ENCODE measurements at places on chromosomes 7 and 10.

- DNase-seq: no peak
Measured at GRCh38 chr7:87483131-87483530, 7.7 kb upstream of the ABCB4 start.

- DNase-seq: no peak
Measured at GRCh38 chr10:27525819-27526218, 21.7 kb downstream of the RAB18 start.

- DNase-seq: no peak
Measured at GRCh38 chr7:120944826-120945562, 5.6 kb upstream of the ING3 start.

DNA sequence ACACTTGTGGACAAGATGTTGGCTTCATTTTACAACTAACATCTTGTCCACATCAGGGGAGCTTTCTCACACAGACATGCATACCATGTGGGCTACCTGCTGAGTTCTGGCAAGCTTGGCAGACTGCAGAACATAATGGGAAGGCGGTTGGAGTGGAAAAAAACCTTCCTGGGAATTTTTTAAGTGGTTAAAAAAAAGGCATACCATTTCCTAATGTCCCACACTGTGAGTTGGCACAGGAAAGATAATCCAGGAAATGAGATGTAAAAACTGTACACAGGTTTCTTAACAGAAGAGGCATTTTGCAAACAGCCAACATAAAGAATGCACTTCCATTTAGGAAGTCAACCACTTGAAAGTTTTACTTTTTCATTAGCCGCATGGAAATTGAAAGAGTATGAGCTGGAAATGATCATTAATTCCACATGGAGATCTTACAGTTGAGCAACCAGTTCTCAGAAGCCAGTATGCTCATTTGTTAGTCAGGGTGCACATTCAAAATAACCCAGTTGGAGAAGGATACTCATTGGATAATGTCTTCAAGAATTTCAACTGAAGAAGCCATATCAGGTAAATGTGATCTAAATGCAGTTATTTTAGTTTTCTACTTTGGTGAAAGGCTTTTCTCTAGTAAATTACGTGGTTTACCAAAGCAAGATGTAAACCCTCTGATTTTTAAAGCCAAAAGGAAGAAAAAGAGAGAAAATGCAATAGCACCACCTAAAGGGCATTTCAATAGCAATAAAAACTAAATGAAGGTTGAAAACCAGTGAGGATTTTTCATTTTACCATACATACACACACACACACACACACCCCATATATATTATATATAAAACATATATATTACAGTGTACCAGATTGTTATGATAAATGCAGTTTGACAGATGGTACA is 194.0 kb downstream of the TAX1BP1 start:
- DNase-seq: no peak

DNA sequence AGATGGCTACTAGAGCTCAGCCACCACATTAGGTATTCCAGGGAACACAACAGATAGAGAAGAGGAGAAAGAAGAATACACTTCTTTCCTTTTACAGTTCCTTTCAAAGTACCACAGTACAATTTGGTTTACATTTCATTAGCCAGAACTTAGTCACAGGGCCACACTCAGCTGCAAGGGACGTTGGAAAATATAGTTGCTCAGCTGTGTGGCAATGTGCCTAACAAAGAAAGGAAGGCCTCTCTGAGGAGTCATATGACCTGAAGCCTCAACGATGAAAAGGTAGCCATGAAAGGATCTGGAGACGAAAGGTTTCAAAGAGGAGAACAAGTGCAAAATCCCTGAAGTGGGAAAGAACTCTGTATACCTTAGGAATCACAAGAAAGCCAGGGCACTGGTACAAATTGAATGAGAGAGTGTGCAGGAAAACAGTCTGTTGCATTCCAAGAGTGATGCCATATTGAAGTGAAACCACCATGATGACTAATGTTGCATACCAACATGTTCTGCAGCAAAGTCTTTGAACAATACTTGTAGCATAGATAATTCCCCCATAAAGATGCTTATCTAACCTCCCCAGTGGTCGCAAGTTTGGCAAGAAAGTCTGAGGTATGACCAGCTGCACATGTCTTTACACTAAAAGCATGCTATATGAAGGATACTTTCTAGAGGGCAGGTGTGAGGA is 278.9 kb downstream of the HPSE2 start:
- DNase-seq: no peak

- no peak for DNase-seq
Measured at GRCh38 chr10:50563906-50564305, 59.9 kb downstream of the SGMS1 start.

DNA sequence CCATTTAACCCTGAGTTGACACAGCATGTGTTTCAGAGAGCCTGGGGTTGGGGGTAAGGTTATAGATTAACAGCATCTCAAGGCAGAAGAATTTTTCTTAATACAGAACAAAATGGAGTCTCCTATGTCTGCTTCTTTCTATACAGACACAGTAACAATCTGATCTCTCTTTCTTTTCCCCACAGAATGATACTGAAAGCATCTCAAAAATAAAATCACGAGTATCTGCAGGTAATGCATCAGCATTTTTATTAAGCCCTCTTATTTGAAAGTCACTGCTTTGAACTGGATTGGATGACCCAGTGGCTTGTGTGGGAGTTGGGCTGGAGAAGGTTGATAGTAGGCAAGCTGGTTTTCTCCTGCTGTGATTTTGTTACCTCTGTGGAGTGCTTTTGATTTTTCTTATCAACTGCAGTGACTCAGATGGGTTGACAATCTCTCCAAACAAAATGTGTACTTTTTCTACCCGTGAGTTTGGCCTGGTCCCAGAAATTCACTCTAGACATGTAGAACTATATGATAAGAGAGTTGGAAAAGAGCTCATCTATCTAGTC is 253.5 kb upstream of the PRKCQ start:
- DNase-seq: no peak

- DNase-seq: no peak
Measured at GRCh38 chr7:26185844-26186180, 14.7 kb downstream of the HNRNPA2B1 start.

DNA sequence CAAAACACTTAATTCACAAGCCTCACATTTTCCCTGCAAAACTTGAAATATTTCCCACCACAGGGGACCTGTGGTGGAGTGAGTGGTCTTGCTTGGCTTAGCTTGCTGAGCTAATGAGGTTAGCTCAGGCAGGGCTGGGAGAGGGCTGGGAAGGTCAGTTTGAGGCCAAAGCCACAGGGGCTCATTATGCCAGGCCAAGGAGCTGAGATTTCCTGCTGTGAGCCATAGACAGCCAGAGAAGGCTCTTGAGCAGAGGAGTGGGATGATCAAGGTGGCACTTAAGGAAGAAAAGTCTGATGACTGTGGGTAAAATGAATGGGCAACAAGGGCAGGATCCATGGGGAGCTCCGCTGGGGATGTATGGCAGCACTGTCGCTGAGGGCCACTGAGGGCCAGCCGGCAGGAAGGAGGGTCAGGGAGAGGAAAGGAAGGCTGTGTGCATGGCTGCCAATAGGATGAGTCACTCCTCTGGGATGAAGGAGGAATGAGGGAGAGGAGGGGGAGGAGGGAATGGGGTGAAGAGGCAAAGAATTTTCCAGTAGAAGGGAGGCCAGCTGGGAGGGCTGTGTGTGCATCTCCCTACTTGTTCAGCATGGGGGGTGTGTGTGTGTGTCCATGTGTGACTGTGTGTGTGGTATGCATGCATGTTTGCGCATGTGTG is 18.7 kb upstream of the ZNF488 start:
- DNase-seq: no peak
